ENCODE measurements at places on chromosomes 16 and 17. TPM values are rescaled to one million over a fixed set of nuclear protein-coding genes. Genes with fewer than 3 reads are reported as not detected.

The SCN4A gene
- not detected for total RNA-seq

DNA sequence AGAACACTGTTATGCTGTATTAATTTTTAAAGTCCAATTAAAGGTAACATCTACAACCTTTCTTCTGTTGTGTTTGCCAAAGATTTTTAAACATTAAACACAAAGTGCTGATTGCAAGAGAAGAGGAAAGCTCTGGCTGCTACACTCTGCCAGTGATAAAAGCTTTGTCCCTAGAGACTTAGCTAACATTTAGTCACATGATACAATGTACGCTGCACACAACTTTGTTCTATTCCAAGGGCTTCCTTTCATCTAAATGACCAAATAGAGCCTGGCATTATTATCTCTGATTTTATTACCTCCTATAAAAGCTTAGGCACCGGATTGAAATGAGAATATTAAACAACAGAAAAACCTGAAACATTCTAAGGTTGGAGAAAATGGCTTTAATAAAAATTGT is 388.7 kb upstream of the PMFBP1 start:
- H3K36me3 ChIP-seq, result no peaks in the 10 kb centered on the region
- no peak for DNase-seq
- no peak overlapping the region for H3K27ac ChIP-seq
- H3K27me3 ChIP-seq, result no peaks in the 10 kb centered on the region
- H3K4me3 ChIP-seq, result no peak overlapping the region

The TNFSF12 gene
- total RNA-seq, result 69.3 TPM

GRCh38 chr16:12784076-12784475 is 19.6 kb downstream of the CPPED1 start:
- DNase-seq, result no peak
- peaks cover 11% of the 10 kb centered on the region for H3K36me3 ChIP-seq
- no peak overlapping the region for H3K27ac ChIP-seq
- H3K4me1 ChIP-seq, result no peaks in the 10 kb centered on the region
- H3K27me3 ChIP-seq, result no peaks in the 10 kb centered on the region

GRCh38 chr17:73652886-73653480 is 8.7 kb upstream of the SDK2 start:
- H3K4me1 ChIP-seq, result peaks cover 4% of the 10 kb centered on the region
- no peak overlapping the region for H3K4me3 ChIP-seq
- no peak for DNase-seq
- no peak overlapping the region for H3K27ac ChIP-seq

The SARM1 gene
- 29.4 TPM for total RNA-seq

- DNase-seq, result peak; percentile 84
- H3K27me3 ChIP-seq, result no peaks in the 10 kb centered on the region
- H3K4me3 ChIP-seq, result peak within 1 kb of the TSS; percentile 95
- H3K36me3 ChIP-seq, result no peaks in the 10 kb centered on the region
- H3K27ac ChIP-seq, result peak within 1 kb of the TSS; percentile 95
- peaks cover 28% of the 10 kb centered on the region for H3K4me1 ChIP-seq
These were observed at the start of gene RNF157 for GRCh38 chr17:76240461-76241203. Gene RNF157, minus strand, starts transcription at chr17:76240493. Its CDS starts 253 bp downstream, at chr17:76240240.

DNA sequence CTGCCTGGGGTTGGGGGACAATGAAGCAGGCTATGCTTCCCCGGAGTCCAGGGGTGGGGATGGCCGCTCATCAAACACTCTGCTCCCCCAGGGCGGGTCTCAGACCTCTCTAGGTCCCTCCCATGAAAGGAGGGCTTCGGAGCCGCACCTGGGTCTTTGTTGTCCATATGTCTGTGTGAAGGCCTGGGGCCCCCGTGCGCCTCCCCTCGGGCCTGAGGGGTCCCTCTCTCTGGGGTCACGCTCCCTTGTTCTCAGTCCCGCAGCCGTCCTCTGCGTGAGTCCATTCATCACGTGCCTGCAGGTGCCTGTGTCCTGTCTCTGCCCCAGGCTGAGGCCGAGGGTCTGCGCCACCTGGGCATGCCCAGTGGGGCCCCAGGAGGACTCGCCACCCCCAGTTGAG is 15.6 kb downstream of the BAHCC1 start:
- DNase-seq, result no peak
- no peak overlapping the region for H3K4me3 ChIP-seq
- H3K27ac ChIP-seq, result no peak overlapping the region

DNA sequence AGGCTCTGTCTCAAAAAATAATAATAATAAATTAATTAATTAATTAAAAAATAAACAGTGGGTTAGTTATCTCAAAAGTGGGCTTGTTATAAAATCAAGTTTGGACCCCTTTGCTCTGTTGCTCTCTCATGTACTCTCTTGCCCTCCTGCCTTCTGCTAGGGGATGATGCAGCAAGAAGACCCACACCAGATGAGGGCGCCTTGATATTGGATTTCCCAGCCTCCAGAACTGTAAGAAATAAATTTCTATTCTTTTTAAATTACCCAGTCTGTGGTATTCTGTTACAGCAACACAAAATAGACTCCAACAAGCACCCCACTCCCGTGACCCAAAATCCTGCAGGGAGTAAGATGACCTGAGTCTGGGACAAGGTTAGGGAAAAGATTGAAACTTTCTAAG is 2.1 kb upstream of the ZNF652 start:
- no peaks in the 10 kb centered on the region for H3K27me3 ChIP-seq
- H3K36me3 ChIP-seq, result no peaks in the 10 kb centered on the region
- DNase-seq, result no peak
- peaks cover 46% of the 10 kb centered on the region for H3K4me1 ChIP-seq
- H3K27ac ChIP-seq, result no peak overlapping the region

DNA sequence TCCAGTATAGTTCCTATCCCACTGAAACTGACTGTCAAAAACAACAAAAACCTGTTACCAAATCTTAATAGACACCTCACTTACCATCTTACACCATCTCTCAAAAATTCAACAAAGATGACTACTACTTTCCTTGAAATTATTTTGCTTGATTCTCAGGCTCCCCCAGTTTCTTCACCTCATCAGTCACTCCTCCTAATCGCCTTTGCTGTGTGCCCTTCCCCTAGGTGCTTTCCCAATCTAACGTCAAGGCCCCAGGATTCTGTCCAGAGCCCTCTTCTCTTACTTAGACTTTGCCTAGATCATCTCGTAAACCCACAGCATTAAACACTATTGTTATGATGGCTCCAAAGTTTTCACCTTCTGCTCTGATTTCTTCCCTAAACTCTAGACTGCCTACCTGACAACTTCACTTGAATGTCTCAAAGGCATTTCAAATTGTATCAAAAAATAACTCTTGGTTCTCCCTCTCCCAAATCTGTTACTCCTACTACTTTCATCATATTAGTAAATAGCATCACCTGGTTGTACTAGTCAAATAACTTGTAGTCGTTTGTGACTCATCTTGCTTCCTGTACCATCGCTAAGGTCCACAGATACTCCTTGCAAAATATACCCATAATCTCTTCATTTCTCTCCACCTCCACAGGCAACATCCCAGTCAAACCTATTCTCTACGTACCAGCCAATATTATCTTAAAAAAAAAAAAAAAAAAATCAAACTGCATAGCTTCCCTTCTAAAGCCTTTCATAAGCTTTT is 18.0 kb downstream of the C16orf87 start:
- peaks cover 37% of the 10 kb centered on the region for H3K4me1 ChIP-seq
- H3K4me3 ChIP-seq, result no peak overlapping the region
- H3K27me3 ChIP-seq, result no peaks in the 10 kb centered on the region
- H3K36me3 ChIP-seq, result peaks cover 19% of the 10 kb centered on the region
- no peak for DNase-seq

The CHST4 gene
- total RNA-seq, result not detected

- H3K36me3 ChIP-seq, result peaks cover 26% of the 10 kb centered on the region
- no peak overlapping the region for H3K4me3 ChIP-seq
- peak; percentile 12 for DNase-seq
- no peaks in the 10 kb centered on the region for H3K27me3 ChIP-seq
These were observed 39.4 kb downstream of the LITAF start for GRCh38 chr16:11547118-11547916.

The CDR2L gene
- total RNA-seq, result 0.47 TPM

The SLFN12 gene
- 59.4 TPM for total RNA-seq
